ENCODE measurements at places on chromosomes 6 and 20. TPM values are rescaled to one million over a fixed set of nuclear protein-coding genes. Genes with fewer than 3 reads are reported as not detected.

- no peak for DNase-seq
Observed at GRCh38 chr6:130827247-130828149, at the start of gene SMLR1. Gene SMLR1 (plus strand): TSS chr6:130827406. CDS start chr6:130827414, 8 bp downstream.

GRCh38 chr20:34461779-34462087 is 54.5 kb upstream of the DYNLRB1 start:
- DNase-seq: no peak

DNA sequence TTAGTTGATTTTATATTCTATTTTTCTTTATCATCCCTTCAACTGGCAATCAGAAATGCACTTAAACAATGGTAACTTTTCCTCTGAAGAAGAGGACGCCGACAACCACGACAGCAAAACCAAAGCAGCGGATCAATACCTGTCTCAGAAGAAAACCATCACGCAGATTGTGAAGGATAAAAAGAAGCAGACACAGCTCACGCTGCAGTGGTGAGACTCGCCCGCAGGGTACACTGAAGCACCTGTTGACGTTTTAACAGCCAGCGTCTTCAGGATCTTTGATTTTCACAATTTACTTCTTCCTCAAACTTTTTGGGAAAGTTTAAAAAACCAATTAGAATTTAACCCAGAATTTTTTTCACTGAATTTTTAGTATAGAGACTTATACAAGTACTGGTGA is 701 bp downstream of the RFX6 start:
- DNase-seq: no peak

The HLA-DMA gene
- 423 TPM for polyA plus RNA-seq

DNA sequence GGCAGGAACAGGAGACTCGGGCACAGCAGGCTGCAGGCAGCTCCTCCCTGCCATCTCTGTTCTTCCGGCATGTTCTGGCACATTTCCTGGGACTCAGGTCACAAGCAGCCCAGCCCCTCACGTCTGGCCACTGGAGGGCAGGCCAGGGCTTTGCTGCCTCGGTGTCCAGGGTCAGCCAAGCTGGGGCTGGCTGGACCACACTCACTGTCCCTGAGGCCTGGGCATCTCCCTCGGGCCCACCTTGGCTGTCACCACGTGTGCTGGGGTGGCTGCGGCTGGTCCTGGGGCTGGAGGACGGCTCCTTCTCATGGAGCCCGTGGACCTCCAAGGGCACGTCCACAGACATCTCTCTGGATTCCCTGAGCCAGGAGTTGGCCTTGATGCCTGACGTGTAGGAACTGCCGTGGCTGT is 18.5 kb downstream of the FRMD1 start:
- DNase-seq: no peak

The NRSN2 gene
- polyA plus RNA-seq: 13.4 TPM
